Fibroblast of upper back skin (primary cell): ENCODE measurements at places on chromosomes 1 and 21.
A peak's percentile ranks its signal among the peaks of the same experiment; 100 is the strongest.

- peak; percentile 86 for DNase-seq
Observed at GRCh38 chr21:41283211-41283818, 33.3 kb upstream of the FAM3B start.

- no peak for DNase-seq
Observed at GRCh38 chr1:51877434-51878307, 856 bp downstream of the NRDC start.

- DNase-seq = no peak
Observed at GRCh38 chr1:16413191-16413590, 24.0 kb downstream of the SPATA21 start.

DNA sequence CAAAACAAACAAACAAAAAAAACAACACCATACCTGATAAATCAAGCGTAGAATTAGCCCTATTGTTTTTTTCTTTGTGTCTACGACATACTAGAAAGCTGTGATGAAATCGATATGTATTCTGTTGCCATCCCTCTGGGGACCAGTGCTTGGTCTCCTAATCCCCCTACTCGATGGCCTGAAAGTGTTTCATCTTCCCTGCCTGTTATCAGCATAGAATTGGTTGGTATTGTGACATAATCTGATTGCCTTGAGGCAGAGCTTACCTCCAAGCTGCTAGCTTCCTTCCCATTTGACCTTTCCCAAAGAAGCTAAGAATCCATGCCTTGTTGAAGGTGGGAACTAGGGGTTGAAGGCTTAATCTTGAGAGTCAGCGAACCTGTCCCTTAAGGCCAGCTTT lies 40.7 kb upstream of the PIGV start:
- no peak for DNase-seq

DNA sequence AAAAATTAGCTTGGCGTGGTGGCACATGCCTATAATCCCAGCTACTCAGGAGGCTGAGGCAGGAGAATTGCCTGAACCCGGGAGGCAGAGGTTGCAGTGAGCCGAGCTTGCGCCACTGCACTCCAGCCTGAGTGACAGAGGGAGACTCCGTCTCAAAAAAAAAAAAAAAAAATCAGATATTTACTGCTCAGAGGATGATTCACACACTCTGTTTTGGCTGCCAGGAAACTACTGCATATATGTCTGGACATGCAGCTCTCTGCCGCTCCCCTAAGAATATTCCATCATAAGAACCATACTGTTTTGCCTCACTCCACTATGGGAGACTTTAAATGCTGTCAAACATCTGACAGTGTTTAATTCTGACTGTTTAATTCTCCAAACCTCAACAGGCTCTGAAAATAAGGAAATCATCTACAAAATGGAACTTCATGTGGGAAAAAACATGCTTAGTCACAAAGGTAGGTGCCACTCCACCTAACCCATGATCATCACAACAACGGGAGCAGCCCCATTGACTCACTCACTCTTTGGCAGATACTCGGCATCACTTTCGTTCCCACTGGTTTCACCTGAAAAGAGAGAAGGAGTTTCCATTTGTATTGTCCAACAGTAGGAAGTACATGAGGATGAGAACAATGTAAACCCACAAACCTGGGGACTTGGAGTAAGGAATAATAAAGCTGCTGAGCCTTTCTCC lies 29.3 kb upstream of the BCAS2 start:
- peak; percentile 46 for DNase-seq

GRCh38 chr1:235011064-235011598 lies 117.5 kb downstream of the TOMM20 start:
- no peak for DNase-seq

DNA sequence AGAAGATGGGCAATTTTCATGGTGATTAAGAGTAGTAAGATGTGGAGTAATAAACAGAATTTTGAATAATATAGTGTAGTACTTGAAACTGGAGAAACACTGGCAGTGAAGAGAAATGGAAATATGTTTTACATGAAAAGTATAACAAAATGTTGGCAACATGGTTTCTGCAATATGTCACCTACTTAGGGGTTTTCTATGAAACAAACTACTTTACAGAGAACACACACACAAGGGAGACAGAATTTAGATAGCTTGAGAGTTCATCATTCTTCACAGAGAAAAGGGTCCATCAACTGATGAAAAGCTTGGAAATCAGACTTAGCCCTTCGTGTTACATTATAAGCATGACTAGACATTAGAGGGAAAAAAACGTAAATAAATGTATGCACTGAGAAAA lies 135.2 kb downstream of the EIF4G3 start:
- DNase-seq = no peak

GRCh38 chr1:225700164-225700821 lies 47.4 kb upstream of the ENAH start:
- DNase-seq = peak; percentile 99

DNA sequence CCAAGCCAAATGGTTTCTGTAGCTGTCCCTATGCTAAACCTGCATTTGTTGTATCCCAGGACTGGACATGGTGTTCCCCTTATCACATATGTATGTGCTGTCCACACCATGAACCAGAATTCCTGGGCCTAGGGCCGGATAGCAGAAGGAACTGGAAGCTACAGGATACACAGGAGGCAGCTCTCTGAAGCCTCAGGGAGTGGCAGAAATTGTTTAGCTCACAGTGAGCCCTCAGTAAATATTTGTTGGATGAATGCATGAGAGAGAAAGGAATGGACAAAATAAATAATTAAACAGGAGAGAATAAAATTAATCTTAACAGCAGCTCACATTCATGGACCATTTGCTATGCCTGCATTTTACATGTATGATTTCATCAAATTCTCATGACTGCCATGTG lies 2.1 kb downstream of the NIPAL3 start:
- DNase-seq = no peak

- DNase-seq = peak; percentile 7
Observed at GRCh38 chr1:150928286-150928685, 2.1 kb downstream of the SETDB1 start.

DNA sequence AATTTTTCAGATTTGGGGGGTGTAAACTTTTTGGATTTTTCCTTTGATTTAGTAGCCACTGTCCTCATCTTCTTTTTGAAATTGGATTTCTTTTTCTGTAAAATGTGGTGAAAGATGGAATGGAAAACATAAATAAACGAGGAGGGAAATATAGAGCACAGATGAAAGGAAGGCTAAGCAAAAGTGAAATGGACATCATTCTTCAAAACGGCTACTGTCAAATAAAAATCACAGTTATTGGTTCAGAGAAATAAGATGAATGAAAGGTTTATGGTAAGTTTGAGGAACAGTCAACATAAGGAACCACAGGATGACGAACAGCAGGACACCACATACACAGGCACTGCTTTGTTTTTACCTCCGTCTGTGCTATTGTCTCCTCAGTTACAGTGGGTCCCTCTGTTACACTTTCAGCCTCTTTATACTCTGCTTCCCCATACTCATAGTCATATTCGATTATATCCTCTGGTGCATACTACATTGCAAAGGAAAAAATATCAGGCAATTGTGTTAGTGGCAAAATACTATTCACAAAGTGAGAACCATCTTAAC lies 82.4 kb downstream of the COL11A1 start:
- DNase-seq = no peak

- no peak for DNase-seq
Observed at GRCh38 chr1:59146651-59147358, 150.1 kb upstream of the FGGY start.
